ENCODE measurements at places on chromosomes 11 and 22. TPM values are rescaled to one million over a fixed set of nuclear protein-coding genes. Genes with fewer than 3 reads are reported as not detected.

Gene CST6
- total RNA-seq = not detected

Gene CNIH2
- 1.2 TPM for total RNA-seq

Gene MRGPRX4
- not detected for total RNA-seq

Gene TMEM191C
- 0.99 TPM for total RNA-seq

Gene HOATZ
- not detected for total RNA-seq

Gene PARVA
- not detected for total RNA-seq

Gene DGAT2
- total RNA-seq = 1.8 TPM

Gene CASP5
- not detected for total RNA-seq

Gene XKR3
- total RNA-seq = not detected

Gene KDM4E
- not detected for total RNA-seq

Gene SCGB1C1
- not detected for total RNA-seq

Gene MRPL48
- total RNA-seq = 52.0 TPM

Gene OR52M1
- total RNA-seq = not detected

Gene SHANK2
- total RNA-seq = not detected

Gene NCR3LG1
- total RNA-seq = 0.47 TPM

Gene GGT5
- not detected for total RNA-seq

Gene PELI3
- total RNA-seq = 4.1 TPM

Gene TLCD5
- 1.4 TPM for total RNA-seq

Gene PTPRJ
- total RNA-seq = 80.5 TPM

Gene LRRN4CL
- total RNA-seq = 0.14 TPM

Gene GRM5
- total RNA-seq = not detected

Gene KCNJ1
- total RNA-seq = not detected

Gene CSF2RB
- 26.9 TPM for total RNA-seq

Gene PGA4
- not detected for total RNA-seq

Gene PHLDA2
- 1.1 TPM for total RNA-seq

Gene OR8G1
- not detected for total RNA-seq

Gene CD6
- total RNA-seq = 152 TPM

Gene LRRC10B
- 0.09 TPM for total RNA-seq

Gene KCNA4
- not detected for total RNA-seq

Gene DEPDC7
- total RNA-seq = 1.6 TPM

Gene NELL1
- total RNA-seq = not detected

Gene MS4A3
- total RNA-seq = not detected

Gene CHST1
- not detected for total RNA-seq

Gene F2
- total RNA-seq = not detected

Gene CHADL
- 0.38 TPM for total RNA-seq

Gene MMP10
- 0.33 TPM for total RNA-seq

Gene RAB38
- 2.2 TPM for total RNA-seq

Gene SLC16A8
- total RNA-seq = not detected

Gene ACTN3
- total RNA-seq = not detected

Gene SEZ6L
- total RNA-seq = not detected

Gene MAML2
- total RNA-seq = 12.7 TPM

Gene SLC22A25
- total RNA-seq = not detected

Gene SYCE3
- total RNA-seq = 0.76 TPM

Gene MMP12
- total RNA-seq = not detected

Gene C1QTNF5
- total RNA-seq = not detected

Gene POU2AF1
- 2.9 TPM for total RNA-seq

Gene OR5W2
- total RNA-seq = not detected
